Heart left ventricle (tissue), 16 donors: ENCODE measurements at places on chromosomes 7 and 10. TPM values are rescaled to one million over a fixed set of nuclear protein-coding genes. Genes with fewer than 3 reads are reported as not detected.

DNA sequence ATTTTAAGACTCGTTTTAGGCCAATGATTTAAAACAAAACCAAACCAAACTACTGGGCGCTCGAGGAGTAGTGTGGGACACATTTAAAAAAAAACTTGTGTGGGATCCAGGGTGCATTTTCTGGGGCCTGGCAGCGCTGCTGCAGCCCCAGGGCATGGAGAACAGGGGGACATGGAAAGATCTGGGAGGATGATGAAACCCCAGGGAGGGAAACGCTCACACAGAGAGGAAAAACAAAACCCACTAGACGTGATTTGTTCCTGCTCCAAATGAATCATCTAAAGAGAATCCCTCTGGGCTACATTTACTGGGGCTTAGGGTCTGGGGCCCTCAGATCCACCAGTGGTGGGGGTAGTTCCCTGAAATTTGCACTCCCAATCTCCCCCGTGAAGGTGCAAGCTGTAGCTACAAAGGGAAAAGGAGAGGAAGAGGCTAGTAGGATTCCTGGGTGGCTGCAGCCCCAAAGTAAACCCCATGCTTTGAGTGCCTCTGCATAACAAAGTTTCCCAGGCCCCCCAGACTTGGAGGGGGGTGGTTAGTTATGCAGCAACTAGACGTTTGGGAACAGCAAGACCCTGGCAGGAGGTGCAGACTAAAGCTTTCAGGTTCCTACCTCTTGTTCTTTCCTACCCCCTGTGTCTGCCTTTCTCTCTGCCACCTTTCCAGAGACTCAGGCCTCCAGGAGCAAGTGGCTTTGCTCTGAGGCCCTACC, 14.5 kb upstream of the HOXA13 start:
- no peak for DNase-seq

GRCh38 chr10:131425752-131426533, 114.4 kb upstream of the TCERG1L start:
- DNase-seq: no peak

- no peak for DNase-seq
These were observed 12.3 kb downstream of the STAMBPL1 start for GRCh38 chr10:88892222-88892967.

HOXA4 gene
- polyA plus RNA-seq: 0.50 TPM

DNA sequence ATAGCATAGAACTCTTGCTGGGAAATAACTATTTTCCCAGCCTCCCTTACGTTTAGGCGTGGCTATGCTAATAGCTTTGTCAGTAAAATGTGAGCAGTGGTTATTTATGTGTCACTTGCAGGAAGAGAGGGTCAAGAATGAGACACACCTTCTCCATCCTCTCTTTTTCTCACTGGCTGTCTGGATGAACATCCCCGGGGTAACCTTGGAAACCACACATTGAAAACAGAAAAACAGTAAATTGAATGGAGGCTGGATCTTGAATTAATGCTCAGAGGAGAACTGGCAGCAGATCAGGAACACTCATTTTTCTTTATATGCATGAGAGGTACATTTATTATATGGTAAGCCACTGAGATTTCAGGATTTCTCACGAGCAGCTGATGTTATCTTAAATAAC, 127.6 kb downstream of the DNAJB9 start:
- DNase-seq: no peak

- DNase-seq: no peak
These were observed 717.3 kb downstream of the XPNPEP1 start for GRCh38 chr10:109205929-109206585.

DNA sequence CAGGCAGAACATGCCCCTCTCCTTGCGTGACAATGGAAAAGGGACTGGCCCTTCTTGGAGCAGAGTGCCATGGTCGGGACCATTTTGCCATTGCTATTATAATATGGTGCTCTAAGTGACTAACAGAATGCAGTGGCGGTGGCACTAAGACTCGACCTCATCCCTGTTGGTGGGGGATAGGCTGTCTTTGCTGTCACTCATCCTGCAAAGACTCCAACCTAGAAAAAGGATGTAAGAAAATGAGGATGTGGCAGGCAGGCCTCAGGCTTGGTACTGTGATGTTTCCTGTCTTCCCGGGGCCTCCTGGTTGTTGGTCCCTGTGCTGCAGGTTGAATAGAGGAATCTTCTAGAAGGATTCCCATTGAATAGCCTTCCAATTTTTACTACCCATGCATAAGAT, 18.6 kb downstream of the BLNK start:
- DNase-seq: no peak
